Nucleus accumbens (tissue), 56 donors: ENCODE measurements at places on chromosomes 12 and 14.

DNA sequence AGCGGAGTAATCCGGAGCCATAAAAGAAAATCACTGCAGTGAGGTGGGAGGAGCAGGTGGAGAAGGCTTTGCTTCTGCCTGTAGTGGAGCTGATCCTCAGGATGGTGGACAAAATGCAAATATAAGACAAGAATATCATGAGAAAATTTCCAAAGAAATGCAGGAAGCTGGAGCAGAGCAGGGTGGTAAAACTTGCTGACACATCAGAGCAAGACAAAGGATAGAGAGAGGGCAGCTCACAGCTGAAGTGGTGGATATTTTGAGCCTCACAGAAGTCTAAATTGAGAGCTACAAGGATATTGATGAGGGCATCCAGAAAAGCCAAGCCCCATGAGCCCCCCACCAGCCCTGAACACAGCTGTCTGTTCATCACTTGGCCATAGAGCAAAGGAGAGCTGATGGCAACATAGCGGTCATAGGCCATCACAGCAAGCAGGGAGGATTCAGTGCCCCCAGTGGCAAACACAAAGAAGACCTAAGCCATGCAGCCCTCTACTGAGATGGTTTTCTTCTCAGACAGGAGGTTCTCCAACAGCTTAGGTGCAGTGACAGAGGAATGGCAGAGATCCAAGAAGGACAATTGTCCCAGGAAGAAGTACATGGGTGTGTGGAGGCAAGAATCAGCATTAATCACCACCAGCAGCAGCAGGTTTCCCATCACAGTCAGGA lies 30.0 kb upstream of the ANP32D start:
- no peak for DNase-seq

DNA sequence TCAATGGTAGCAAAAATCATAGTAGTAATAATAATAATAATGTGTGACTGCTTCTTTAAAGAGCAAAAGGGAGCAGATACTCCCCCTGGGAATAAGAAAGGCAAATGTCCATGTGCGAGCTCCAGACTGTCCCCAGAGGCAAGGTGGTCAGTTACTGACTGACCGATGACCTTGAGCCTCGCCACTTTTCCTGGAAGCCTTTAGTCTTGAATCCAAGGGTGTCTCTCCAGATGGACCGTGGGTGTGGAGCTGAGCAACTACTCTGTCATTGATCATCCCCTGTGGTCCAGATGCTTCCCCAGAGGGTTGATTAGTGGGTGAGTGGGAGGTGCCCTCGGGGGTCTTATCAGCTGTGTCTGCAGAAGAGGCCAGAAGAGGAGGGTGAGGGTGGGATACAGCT lies 418.5 kb upstream of the TBX3 start:
- DNase-seq = no peak

DNA sequence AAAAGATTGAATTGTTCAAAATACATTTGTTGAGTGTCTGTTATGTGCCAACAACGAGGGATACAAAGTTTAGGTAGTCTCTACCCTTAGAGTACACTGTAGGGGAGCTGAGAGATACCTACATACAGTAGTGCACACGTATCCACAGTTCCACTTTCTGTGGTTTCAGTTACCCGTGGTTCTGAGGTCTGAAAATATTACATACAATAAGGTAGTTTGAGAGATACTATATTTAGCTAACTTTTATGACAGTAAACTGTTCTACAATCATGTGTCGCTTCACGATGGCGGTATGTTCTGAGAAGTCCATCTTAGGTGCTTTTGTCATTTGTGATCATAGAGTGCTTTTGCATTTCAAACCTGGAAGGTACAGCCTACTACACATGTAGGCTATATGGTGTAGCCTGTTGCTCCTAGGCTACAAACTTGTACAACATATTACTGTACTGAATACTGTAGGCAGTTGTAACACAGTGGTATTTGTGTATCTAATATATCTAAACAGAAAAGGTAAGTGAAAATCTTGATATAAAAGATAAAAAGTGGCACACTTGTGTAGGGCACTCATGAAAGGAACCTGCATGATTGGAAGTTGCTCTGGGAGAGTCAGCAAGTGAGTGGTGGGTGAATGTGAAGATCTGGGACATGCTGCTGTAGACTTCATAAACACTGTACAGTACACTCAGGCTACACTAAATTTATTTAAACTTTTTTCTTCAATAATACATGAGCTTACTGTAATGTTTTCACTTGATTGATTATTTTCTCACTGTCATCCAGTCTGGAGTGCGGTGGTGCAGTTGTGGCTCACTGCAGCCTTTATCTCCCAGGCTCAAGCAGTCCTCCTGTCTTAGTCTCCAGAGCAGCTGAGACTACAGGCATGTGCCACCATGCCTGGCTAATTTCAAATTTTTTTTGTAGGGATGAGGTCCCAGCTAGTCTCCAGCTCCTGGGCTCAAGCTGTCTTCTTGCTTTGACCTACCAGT lies 4.0 kb downstream of the CPSF6 start:
- no peak for DNase-seq

- DNase-seq = no peak
These were observed 19.0 kb downstream of the ADAM20 start for GRCh38 chr14:70515811-70516210.

GRCh38 chr14:101494826-101495225 lies 66.5 kb upstream of the DIO3 start:
- no peak for DNase-seq

GRCh38 chr12:94390130-94390485 lies 69.6 kb downstream of the CEP83 start:
- DNase-seq = no peak

DNA sequence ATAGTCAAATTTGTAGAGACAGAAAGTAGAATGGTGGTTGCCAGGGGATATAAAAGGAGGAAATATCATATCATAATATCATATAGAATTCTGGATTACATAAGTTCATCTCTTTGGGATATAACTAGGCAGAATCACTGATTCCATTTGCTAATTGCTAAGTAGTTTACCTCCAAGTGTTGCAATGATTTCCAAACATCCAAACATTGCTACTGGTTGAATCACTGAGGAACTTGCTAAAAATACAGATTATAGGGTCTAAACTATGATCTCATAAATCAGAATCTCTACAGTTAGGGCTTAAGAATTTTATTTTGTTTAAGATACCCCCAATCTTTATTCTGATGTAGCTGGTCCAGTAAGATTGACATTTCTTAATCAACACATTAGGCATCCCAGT lies 16.1 kb upstream of the TAS2R42 start:
- DNase-seq = no peak

DNA sequence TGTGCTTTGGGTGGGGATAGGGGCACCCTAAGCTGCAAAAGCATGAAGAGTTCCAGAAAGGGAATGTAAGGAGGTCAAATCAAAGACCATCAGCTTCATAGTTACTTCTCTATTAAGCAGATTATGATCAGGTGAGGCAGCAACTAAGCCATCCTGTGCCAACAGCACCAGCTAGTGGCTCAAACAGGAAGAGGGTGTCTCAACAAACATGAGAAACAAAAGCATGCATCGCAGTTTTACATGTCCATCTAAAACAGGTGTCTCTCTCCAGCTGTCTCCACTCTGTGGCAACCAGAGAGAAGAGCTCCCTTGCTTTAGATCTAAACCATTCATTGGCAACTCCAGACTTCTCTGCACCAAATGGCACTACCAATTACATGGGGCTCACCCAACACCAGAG lies 52.9 kb downstream of the ACTN1 start:
- no peak for DNase-seq

DNA sequence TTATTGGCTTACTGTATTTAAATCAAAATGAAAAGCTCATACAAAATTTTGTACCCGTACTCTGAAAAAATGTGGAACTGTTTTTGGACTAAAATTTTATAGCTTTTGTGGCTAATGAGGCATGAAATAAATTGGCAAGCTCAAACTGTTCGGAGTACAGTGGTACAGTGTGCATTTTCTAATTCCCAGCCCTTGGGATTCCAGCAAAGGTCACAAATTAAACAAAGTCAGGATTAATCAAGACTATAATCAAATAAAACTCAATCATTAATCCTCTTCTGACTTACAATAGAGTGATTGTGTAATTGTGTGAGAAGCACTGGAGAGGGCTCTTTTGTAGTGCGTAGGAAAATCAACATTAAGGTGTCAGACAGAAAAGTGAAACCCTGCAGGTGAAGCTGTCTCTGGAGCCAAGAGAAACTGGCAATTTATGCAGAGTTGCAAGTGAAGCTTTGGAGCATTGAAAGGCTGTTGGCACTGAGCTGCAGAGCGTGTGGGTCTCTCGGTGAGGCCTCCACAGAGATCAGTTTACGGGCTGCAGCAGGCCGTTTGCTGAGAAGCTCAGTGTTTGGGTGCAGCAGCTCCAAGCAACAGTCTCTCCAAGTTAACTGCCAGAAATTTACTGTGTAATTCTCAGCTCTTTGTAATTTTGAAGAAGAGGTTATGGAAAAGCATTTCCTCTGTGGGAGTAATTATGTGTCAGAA lies 275.9 kb downstream of the FBXL14 start:
- DNase-seq = peak; percentile 8

GRCh38 chr12:102633981-102634605 lies 153.7 kb upstream of the IGF1 start:
- DNase-seq = no peak

- no peak for DNase-seq
These were observed 39.4 kb downstream of the CRACR2A start for GRCh38 chr12:3713483-3713882.

DNA sequence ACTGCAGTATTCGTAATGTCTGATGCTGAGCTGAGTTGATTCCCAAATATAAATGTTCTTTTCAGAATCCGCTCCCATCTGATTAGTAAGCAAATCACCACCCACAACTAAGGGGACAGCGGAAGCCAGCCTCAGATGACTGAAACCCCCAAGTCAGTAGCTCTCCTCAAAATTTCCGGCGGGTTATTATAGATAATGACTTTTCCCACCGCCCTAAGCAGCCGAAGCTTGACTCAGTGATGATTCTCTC lies 469 bp upstream of the LRFN5 start:
- no peak for DNase-seq

DNA sequence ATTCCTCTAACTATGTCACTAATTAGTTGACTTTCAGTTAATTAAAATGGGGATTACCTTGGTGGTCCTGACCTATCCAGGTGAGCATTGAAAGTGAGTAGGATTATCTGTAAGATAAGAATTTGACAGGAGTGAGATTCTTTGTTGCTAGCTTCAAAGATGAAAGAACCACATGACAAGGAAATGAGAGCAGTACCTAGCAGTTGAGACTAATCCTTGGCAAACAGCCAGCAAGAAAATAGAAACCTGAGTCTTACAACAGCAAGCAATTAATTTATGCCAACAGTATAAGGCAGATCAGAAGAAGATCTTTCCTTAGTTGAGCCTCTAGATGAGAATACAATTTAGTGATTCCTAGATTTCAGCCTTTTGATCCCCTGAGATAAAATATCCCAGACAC lies 1058.4 kb downstream of the LRFN5 start:
- no peak for DNase-seq

DNA sequence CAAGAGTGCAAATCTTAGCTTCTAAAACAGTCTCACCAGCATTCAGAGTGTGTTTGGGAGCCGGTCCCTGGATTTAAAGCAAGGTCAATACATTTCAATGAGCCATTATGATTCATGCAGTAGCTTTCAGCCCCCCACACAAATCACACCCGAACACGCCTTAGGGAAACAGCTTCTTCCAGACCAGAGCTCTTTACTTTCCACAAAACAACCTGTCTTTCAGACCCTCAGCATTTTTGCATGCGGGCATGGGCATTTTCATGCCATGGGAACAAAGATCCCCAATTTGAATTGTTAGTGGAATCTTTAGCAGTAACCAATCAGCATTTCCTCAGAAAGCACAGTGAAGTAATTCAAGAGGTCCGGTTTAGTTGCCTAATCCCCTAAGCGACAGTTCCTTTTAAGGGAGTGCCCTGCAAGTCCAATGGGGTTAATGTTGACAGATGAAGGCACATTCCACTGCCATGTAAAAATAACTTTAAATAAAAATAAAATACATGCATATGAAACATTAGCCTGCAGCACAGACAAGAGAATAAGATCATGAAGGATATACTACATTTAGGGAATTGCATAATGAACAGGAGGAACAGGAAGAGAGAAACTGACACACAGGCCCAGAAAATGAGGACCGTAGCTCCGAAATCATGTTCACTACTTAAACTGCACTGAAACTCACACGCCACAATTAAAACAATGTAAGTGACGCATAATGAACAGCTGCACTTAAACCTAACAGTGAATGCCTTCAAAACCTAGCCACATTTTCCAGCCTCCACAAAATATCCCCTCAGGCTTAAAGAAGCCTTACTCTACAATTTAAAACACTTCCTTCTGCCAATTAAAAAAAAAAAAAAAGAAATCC lies 4.0 kb downstream of the VPS37B start:
- DNase-seq = no peak

GRCh38 chr12:81039231-81039630 lies 38.6 kb upstream of the ACSS3 start:
- DNase-seq = no peak

- no peak for DNase-seq
These were observed 20.1 kb downstream of the TSPAN9 start for GRCh38 chr12:3097186-3097804.

- DNase-seq = no peak
These were observed 1077.2 kb downstream of the VRK1 start for GRCh38 chr14:97874394-97874793.

DNA sequence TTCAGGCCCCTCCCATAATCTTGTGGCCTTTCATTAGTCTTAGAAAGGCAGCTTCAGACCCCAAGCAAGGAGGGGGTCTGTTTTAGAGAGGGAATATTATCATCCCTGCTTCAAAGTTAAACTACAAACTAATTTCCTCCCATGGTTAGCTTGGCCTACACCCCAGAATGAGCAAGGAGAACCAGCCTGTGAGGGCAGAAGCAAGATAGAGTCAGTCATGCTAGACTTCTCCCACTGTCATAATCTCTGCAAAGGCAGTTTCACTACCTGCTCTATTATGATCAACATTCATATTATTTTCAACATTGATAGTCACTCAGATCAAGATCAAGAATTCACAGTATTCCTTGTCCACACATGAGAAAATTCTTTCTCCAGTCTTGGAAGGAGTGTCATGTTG lies 105.1 kb downstream of the GXYLT1 start:
- no peak for DNase-seq

DNA sequence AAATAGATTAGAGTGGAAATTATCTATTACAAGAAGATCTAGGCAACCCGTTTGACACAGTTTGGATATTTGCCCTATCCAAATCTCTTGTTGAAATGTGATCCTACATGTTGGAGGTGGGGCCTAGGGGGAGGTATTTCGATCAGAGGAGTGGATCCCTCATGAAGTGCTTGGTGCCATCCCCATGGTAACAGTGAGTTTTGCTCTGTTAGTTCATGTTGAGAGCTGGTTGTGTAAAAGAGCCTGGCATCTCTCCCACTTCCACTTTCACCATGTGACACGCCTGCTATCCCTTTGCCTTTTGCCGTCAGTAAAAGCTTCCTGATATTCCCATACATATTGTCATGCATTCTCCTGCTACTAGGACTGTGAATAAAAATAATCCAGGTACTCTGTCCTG lies 66.4 kb upstream of the FLRT2 start:
- no peak for DNase-seq

- no peak for DNase-seq
These were observed 204.8 kb downstream of the NUAK1 start for GRCh38 chr12:105933671-105934665.

DNA sequence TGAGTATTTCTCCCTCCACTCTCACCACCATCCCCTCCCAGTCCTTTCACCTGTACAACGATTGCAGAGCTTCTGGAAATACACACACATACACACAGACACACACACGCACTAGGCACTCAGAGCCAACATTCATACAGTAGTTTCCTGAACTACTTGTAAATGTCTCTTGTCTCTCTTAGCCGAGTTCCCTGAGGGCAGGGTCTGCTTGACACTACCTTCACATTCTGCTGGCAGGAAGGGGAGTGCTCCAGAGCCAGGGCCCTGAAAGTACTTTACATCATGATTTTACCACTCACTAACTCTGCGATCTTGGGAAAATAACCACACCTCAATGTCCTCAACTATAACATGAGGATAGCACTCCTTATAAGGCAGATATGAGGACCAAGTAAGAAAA lies 82.7 kb downstream of the GAS2L3 start:
- DNase-seq = no peak
